ENCODE measurements at places on chromosomes 7 and 10.

DNA sequence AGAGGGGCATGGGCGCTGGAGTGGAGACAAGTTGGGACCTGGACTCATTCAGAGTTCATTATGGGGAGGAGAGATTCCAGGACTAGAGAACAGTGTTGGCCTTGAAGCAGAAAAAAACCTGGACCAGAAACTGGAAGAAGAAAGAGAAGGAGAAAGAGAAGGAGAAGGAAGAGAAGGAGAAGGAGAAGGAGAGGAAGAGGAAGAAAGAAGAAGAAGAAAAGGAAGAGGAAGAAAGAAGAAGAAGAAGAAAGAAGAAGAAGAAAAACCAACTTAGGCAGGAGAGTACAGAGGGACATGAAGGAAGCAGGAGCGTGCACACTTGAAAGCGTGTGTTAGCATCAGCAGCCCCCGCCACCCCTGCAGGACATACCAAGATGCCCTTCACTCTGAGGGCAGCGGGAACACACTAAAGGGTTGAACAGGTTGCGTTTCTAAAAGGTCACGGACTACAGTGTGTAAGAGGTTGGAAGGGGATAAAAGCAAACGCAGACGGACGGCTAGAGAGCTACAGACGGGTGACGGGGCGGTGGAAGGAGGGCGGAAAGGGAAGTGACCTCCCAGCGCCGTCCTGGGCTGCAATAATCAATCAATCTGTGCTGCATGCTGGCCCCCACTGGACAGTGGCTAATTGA, 95.3 kb downstream of the SEC61G start:
- DNase-seq: no peak

DNA sequence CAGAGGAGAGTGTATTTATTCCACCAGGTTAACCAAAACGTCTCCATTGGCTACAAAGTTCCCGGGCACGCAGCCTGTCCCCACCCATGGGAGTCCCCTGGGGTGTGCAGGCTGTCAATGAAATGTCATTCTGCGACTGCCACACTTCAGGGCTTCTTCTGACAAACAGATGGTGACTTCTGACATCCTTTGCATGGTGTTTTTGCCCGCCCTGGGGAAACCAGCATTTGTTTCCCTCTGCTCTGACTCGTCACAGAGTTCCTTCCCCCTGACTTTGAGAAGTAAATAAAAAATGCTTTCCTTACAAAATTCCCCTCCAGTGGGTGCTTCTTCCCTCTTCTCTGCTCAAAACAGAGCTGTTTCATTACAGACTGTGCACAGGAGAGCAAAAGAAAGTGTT, 38.2 kb downstream of the TNS3 start:
- no peak for DNase-seq

DNA sequence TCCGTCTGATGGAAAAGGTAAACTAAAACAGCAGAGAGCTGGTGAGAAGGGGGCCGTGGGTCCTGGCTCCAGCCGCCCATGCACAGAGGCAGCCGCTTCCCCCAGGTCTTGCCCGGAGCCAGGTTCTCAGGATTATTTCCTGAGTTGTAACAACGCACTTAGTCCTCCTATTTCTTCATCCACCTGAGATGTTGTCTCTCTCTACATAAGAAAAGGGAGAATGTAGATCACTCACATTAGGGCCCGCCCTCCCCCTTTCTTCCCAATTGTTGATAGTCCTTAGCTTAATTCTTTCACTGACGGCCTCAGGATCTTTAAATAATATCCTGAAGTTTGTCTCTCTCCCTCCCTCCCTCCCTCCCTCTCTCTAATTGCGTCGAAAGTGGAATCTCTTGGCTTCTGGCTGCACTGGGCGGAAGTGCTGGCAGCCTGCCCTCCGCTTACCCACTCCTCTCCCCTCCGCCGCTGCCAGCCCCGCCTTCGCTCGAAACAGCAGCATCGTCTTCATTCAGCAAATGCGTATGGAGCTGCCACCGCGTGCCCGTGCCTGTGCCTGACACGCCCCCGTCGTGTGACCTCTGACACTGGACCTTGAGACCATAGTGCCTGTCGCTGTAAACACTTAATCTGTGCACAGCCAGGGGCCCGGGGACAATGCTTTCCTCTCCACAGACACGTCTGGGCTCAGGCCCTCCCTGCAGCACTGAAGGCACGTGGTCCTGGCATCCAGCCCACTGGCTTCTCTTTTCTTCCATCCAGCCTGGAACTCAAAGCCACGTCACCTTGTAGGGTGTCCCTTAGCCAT, 174.5 kb upstream of the PPP2R2D start:
- DNase-seq: no peak

DNA sequence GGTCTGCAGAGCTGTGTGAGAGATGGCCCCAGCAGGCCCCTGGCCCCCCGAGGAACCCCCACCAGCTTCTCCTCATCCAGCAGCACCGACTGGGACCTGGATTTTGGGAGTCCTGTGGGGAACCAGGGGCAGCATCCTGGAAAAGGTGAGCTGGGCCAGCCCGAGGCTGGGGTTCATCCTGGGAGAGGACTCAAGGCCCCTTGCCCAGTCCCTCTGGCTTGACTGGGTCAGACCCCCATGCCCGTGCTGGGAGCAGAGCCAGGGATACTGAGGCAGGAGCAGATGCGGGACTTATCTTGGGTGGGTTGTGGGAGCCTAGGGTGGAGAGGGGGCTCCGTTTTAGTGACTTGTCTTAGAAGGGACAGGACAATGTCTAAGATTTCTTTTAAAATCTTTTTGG, 47.5 kb downstream of the ZNF467 start:
- no peak for DNase-seq

GRCh38 chr10:27568196-27569175, 64.4 kb downstream of the RAB18 start:
- DNase-seq: no peak

DNA sequence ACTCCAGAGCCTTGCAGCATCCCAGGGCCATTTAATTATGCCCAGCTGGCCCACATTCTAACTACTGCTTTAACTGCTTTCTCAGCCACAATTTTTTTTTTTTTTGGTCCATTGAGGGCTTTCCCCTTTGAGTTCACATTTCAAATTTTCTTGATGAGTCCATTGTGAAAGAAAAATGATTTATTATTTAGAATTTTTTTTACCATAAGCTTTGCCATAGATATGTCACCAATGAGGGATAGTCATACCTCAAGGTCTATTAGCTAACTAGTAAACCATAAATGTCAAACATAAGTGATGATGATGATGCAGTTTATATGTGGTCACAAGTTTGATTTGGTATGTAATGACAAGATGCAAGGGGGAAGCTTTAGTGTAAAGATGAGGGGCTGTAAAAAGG, 282.9 kb downstream of the BICC1 start:
- DNase-seq: no peak

DNA sequence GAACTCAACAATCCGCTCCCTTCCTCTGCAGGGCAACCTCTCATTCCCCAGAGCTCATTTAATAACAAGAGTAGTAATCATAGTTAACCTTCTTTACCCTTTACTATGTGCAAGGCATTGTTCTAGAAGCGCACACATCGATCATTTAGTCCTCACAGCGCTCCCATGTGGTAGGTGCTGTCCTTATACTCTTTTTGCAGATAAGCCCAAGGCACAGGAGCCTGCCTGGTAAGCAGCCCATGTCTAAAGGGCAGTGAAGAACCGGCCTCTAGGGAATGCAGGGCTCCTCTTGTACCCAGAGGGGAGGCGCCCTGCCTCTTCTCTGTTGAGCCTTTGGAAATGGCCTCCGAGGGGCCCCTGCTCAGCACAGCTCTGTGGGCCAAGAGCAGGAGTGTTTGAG, 14.3 kb downstream of the CHST3 start:
- no peak for DNase-seq

- no peak for DNase-seq
Observed at GRCh38 chr10:110350812-110351211, 46.1 kb upstream of the SMNDC1 start.

GRCh38 chr10:132129431-132129830, 57.3 kb upstream of the DPYSL4 start:
- DNase-seq: no peak

DNA sequence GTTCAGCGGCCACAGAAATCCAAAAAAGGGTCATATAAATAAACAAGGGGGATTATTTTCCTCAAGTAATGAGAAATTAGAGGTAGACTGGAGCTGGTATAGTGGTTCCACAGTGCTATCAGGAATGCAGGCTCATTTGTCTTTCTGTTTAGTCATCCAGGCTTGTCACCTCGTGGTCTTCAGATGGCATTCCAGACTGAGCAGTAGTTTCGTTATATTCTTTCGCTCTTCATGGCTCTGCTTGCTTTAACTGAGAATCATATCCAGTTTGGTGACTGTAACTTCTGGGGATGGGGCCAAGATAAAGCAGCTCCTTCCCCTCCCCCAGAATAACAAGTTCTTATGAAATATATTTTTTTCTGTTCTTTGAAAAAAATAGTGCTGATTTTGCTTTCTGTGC, 9.5 kb downstream of the ANKIB1 start:
- DNase-seq: no peak

GRCh38 chr7:27187475-27188385, 2.7 kb upstream of the HOXA11 start:
- no peak for DNase-seq

DNA sequence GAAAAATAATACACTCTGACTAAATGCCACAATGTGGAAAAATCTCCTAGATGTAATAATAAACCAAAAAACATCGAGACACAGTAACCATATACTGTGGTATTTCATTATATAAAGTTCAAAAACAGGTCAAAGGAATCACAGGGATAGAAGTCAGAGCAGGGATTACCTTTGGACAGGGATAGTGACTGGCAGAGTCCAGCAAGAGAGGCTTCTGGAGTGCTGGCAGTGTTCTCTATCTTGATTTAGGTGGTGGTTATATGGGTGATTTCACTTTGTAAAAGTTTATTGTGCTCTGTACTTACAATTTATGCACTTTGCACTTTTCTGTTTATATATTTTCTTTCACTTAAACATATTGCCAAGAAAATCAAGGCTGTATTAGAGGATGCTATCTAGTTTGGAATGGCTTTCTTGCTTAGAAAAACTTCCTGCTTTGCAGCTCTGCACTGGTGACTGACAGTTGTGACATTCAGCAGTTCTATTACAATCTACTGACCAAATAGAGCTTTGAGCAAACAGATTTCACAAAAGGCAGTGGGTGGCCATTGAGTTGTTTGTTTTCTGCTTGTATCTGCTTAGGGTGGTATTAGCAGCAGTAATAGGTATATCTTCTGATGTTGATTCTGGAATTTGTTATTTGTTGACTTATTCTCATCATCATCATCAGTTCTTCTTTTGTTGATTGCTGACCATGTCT, 263.6 kb upstream of the LRGUK start:
- no peak for DNase-seq

- DNase-seq: no peak
Observed at GRCh38 chr7:152402384-152403250, 33.2 kb downstream of the KMT2C start.

- no peak for DNase-seq
Observed at GRCh38 chr10:100614429-100615095, 78.8 kb downstream of the HIF1AN start.

GRCh38 chr10:1515780-1516491, 221.4 kb downstream of the ADARB2 start:
- DNase-seq: no peak

- DNase-seq: no peak
Observed at GRCh38 chr10:86252079-86252478, 114.5 kb downstream of the GRID1 start.

DNA sequence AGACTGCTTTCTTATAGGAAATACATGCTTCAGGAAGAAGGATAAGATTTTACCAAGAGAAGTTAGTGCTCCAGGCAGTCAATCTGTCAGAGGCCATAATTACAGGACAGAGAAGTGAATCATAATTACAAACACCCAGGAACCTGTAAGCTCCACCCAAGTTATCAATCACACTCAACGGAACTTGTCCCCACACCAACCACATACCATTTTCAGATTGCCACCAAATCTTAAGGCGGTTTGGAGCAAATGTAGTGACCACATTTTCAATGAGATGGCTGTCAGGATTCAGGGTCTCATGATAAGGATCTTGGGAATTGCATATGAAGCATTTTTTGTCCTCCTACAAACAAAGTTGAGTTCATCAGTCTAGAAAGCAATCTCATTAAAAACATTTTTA, 4.8 kb downstream of the LAMB1 start:
- no peak for DNase-seq

DNA sequence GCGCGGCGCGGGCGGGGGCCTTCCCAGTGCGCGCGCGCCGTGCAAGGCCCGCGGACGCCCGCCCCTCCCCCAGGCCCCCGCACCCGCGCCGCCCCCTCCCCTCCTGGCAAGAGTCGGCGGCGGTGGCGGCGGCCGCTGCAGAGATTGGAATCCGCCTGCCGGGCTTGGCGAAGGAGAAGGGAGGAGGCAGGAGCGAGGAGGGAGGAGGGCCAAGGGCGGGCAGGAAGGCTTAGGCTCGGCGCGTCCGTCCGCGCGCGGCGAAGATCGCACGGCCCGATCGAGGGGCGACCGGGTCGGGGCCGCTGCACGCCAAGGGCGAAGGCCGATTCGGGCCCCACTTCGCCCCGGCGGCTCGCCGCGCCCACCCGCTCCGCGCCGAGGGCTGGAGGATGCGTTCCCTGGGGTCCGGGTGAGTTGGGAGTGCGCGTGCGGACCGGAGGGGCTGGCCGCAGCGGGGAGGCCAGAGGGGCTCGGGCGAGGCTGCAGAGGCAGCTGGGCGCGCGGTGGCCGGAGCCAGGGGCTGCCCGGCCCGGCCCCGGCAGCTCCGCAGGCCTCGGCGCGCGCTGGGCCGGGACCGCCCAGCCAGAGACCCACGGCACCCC, at the start of gene BMPR1A:
Gene BMPR1A, plus strand, starts transcription at position 109 of the 602 bp plus-strand sequence. CDS start 119,400 bp downstream, outside the sequence.
- DNase-seq: no peak

DNA sequence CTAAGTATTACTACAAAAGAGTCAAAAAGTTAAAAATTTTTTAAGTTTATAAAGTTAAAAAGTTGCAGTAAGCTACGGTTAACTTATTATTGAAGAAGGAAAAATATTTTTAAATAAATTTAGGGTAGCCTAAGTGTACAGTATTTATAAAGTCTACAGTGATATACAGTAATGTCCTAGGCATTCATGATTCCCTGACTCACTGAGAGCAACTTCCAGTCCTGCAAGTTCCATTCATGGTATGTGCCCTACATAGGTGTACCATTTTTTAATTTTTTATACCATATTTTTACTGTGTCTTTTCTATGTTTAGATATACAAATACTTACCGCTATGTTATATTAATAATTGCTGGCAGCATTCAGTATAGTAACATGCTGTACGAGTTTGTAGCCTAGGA, 92.3 kb downstream of the CTNNA3 start:
- no peak for DNase-seq

GRCh38 chr10:104300002-104300735, 31.2 kb downstream of the GSTO2 start:
- no peak for DNase-seq

Data from stimulated activated CD8-positive, alpha-beta memory T cell treated with anti-CD3 and anti-CD28 coated beads, Interleukin-4, amount 100 ng/mL, for 4 hours (primary cell).